ENCODE measurements at places on chromosomes 4 and X. TPM values are rescaled to one million over a fixed set of nuclear protein-coding genes. Genes with fewer than 3 reads are reported as not detected.

TMSB15A gene
- total RNA-seq, result 1.4 TPM

RAB33A gene
- total RNA-seq, result 3.3 TPM

AR gene
- 4.8 TPM for total RNA-seq

ABRAXAS1 gene
- 15.6 TPM for total RNA-seq
